T47D (cell line): ENCODE measurements at places on chromosomes 2 and 18.
A peak's percentile ranks its signal among the peaks of the same experiment; 100 is the strongest.

DNA sequence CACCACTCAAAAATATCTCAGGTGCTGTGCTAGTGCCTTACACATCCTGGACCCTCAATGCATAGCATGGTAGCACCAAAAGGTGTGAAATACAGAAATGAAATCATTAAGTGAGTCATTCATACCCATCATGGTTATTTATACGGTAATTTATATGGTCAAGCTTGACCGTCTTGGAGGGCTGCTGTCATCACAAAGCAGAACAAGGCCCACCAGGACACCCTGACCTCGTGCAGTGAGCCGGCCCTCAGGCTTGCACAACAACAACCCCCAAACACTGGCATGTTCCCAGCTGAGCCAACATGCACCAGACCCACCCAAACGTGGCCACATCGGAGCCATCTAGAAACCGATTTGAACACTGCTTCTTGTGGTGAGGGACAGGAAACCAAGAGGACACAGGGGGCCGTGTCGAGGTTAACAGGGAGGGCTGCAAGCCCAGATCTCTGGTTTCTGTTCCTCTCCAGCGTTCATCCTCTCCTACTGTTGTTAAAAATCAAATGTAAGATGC lies 378.5 kb upstream of the ID2 start:
- no peak for DNase-seq

GRCh38 chr2:198695879-198696278 lies 761.9 kb downstream of the SATB2 start:
- no peak for DNase-seq

- no peak for DNase-seq
These were observed 59.3 kb upstream of the ANKRD44 start for GRCh38 chr2:197369933-197370320.

GRCh38 chr2:218292048-218293014 lies at the start of gene TMBIM1:
TSS of gene TMBIM1 (minus strand) at chr2:218292503. CDS start at chr2:218282141, 10,362 bp downstream.
- DNase-seq, result peak; percentile 65

- DNase-seq, result no peak
These were observed 298.8 kb upstream of the GCFC2 start for GRCh38 chr2:76009484-76009883.
